ENCODE measurements at places on chromosomes 2 and 18.

DNA sequence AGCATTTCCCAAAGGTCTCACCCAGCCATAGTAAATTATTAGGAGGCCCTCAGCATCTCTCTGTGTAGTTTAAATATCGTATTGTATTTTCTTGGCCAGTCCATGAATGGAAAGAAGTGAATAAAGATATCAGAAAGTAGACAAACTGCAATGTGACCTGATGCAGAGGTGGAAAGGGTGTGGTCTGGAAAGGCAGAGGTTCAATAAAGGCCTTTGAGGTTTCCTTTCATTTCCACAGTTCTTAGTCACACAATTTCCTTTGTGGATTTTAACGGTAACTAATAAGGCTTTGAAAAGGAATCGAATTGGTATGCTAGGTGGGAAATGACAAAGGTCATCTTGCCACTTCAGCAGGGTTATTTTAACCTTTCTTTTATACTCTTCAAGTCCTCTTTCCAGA lies 20.1 kb upstream of the WIPF1 start:
- DNase-seq, result no peak

DNA sequence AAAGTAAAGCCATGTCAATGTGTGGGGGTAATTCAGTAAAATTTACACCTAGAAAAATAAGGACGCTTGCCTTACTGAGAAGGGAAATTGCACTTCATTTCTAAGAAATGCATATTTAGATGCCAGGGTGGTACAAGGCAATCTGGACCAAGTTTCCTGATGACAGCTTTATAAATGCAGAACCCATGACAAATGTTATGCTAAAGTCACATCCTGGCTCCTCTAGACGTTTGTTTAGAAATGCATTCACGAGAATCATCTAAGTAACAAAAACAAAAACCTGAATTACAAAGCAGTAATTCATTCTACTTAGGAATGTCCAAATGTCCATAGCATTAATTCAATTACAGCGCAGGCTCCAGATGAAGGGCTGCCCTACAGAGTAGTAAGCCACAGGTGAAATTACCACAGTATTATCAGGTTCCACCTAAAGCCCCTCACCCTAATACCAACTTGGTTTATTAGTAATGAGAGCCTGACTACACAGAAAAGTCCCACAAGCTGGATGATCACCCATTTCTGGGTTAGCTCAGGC lies 49.8 kb downstream of the REV1 start:
- DNase-seq, result no peak

DNA sequence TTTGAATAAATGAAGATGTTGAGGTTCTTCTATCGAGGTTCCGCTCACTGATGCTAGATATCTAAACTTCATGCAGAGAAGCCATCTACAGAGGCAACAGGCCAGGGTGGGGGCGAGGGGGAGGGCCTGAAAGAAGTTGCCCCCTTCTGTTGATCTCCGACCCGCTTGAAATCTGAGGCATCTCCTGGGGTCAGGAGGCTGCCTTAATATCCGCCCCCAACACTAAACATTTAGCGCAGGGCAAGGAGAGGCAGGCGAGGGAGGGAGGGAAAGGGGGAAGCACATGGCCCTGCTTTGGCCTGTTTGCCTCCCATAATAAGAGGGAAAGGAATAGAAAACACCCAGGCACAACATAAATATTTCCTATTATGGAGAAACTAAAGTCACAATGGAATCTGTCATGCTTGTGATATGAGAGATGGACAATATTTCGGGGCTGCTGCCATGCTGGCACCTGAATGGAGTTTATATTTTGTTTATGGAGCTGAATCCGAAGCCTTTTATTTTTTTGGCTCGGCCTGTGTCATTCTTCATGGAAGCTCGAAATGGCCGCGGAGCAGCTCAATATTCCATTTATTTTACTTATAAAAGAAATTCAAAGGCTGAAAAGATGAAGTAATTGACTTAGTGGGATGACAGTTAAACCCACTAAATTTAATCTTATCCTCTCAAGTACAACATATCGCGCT lies 221.1 kb downstream of the INSIG2 start:
- no peak for DNase-seq

GRCh38 chr2:241009191-241009590 lies 10.8 kb downstream of the SNED1 start:
- no peak for DNase-seq

- no peak for DNase-seq
Observed at GRCh38 chr2:101310834-101311695, 2.6 kb upstream of the RNF149 start.

DNA sequence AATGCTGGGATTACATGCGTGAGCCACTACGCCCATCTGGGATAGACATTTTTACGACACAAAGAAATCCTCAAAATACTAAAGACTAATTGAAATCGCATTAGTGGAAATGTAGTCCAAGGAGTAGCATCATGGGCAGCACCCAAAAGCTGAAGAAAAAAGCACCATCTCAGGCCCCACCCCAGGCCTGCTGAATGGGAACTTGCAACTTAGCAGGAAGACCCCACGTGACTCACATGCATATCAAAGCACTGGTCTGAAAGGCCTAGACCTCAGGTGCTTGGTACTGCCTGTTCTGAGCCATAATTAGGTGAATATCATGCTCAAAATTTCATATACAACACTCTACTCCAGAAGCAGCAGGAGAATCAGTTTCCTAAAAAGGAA lies 28.9 kb downstream of the SPRED2 start:
- no peak for DNase-seq

- no peak for DNase-seq
Observed at GRCh38 chr18:69686861-69687260, 260.8 kb downstream of the CD226 start.

Measured in hindlimb muscle (tissue), 1 donor.